ENCODE measurements at places on chromosomes 6 and 20.

- no peak for DNase-seq
Observed at GRCh38 chr20:45305262-45305661, 1.4 kb upstream of the RBPJL start.

DNA sequence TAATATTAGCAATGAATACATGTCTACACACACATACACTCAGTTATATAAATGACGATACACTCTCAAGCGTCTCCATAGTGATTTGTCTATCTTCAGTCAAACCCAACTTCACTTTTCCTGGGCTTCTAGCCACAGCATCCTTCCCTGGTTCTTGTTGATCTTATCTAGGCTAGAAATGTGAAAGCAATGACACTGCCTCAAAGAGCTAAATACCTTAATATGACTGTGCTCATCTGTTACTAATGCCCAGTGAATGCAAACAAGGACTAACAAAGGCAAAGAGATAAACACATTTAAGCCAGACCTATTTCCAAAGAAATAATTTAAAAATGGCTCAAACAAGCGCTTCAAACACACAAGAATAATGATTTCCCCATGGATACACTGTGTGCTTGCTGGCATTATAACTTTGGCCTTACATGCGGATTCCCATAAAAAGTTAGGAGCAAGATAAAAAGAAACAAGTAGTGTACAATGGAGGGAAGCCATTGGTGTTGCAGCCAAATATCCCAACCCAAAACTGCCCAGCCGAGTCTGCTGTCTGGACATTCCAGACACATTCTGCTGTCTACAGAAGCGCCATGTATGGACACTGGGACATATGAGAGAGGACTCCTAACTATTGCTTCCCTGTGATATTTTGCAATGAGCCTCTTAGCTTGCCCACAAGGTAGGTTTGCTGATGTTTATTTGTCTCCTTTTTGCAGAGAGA is 19.5 kb upstream of the DAAM2 start:
- DNase-seq = no peak

- DNase-seq = no peak
Observed at GRCh38 chr20:58545565-58546415, 30.6 kb upstream of the APCDD1L start.

DNA sequence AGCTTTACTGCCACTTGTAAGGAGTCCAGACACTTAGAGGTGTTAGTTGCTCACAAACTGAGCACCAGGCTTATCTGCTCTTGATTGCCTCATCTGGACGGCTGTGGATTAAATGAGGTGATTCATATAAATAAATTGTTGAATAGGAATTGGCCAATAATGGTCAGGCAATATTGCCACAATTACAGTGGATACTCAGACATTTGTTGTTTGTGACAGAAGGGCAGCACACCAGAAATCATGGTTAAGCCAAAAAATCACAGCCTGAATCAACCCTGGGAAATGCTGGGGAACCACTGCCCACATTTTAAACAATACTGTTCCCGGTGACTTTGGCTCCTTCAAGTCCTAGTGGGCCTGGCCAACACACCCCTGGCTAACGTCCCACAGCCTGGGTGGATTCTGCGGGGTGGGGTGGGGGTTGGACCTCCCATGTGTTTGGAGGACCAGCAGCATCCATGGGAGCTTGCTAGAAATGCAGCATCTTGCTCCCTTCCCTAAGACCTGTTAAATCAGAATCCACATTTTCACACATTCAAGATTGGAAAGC is 29.5 kb upstream of the SPDEF start:
- no peak for DNase-seq

DNA sequence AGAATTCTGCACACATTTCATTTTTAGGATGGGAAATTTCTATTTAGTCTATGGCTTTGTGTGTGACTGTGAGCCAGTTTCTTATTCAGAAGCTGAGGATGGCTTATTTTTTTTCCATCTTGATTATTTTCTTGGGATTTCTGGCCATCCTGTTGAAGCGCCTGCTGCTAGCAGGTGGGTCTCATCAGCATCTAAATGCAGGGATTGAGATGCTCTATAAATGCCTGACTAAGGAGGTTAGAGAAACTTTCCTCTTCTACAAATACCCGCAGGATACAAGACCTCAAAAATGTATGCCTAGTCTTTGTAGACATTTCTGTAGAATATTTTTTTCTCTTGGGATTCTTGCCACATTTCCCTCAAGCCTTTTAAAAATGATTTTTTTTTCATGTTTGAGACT is 138.0 kb upstream of the CCN2 start:
- no peak for DNase-seq

- DNase-seq = no peak
Observed at GRCh38 chr6:16483315-16483875, 245.0 kb downstream of the GMPR start.

- DNase-seq = no peak
Observed at GRCh38 chr20:44888226-44889103, 3.0 kb downstream of the YWHAB start.

- no peak for DNase-seq
Observed at GRCh38 chr6:8069151-8069550, 5.0 kb upstream of the BLOC1S5 start.

GRCh38 chr20:62642051-62642665 is at the start of gene SLCO4A1:
Gene SLCO4A1, plus strand, starts transcription at chr20:62642503. Its CDS starts 13,952 bp downstream, at chr20:62656455.
- DNase-seq = peak; percentile 12
